Mucosa of gallbladder (tissue), 1 donor: ENCODE measurements at places on chromosomes 1 and 21. TPM values are rescaled to one million over a fixed set of nuclear protein-coding genes. Genes with fewer than 3 reads are reported as not detected.

Gene CLDN17
- not detected for total RNA-seq

Gene HAO2
- 0.17 TPM for total RNA-seq

Gene RNU1-4
- 1,358 TPM for total RNA-seq

GRCh38 chr1:203316626-203317093, 11.3 kb downstream of the BTG2 start:
- DNase-seq, result peak; percentile 61

- peak; percentile 33 for DNase-seq
Measured at GRCh38 chr21:38948377-38949069, 142.8 kb downstream of the ETS2 start.

DNA sequence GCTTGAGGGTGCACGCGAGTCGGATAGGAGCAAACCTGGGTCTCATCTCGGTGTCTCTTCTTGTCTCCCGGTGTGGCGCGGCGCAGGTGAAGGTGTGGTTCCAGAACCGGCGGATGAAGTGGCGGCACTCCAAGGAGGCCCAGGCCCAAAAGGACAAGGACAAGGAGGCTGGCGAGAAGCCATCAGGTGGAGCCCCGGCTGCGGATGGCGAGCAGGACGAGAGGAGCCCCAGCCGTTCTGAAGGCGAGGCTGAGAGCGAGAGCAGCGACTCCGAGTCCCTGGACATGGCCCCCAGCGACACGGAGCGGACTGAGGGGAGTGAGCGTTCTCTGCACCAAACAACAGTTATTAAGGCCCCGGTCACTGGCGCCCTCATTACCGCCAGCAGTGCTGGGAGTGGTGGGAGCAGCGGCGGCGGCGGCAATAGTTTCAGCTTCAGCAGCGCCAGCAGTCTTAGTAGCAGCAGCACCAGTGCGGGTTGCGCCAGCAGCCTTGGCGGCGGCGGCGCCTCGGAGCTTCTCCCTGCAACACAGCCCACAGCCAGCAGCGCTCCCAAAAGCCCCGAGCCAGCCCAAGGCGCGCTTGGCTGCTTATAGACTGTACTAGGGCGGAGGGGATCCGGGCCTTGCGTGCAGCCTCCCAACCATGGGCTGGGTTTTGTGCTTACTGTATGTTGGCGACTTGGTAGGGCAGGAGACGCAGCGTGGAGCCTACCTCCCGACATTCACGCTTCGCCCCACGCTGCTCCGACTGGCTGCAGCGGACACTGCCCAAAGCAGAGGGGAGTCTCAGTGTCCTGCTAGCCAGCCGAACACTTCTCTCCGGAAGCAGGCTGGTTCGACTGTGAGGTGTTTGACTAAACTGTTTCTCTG, 5.1 kb downstream of the HLX start:
- DNase-seq, result no peak

DNA sequence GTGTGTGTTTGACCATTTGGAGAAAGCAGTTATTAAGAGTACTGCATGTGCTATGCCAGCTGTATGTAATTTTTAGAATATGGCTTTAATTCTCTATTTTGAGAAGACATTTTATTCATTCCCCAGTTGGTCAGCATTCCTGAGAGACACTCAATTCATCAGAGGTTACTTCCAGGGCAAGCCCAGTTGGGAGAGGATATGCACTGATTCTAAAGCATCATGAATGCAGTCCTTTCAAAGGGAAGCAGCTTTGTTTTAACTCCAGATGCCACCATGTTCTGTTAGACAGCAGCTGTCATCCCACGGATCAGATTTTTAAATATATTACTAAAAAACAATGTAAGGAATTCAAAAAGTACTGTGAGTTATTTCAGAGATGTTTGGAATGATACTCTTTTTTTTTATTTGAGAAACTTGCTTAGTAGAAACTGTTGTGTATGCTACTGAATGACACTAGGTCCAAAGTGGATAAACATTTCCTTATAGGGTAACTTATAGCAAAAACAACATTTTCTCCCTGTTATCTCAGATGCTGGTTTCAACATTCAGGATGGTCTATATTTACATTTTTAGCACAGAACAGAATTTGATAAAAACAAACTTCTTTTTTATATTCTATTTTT, 149.5 kb upstream of the B3GALT2 start:
- DNase-seq, result no peak

DNA sequence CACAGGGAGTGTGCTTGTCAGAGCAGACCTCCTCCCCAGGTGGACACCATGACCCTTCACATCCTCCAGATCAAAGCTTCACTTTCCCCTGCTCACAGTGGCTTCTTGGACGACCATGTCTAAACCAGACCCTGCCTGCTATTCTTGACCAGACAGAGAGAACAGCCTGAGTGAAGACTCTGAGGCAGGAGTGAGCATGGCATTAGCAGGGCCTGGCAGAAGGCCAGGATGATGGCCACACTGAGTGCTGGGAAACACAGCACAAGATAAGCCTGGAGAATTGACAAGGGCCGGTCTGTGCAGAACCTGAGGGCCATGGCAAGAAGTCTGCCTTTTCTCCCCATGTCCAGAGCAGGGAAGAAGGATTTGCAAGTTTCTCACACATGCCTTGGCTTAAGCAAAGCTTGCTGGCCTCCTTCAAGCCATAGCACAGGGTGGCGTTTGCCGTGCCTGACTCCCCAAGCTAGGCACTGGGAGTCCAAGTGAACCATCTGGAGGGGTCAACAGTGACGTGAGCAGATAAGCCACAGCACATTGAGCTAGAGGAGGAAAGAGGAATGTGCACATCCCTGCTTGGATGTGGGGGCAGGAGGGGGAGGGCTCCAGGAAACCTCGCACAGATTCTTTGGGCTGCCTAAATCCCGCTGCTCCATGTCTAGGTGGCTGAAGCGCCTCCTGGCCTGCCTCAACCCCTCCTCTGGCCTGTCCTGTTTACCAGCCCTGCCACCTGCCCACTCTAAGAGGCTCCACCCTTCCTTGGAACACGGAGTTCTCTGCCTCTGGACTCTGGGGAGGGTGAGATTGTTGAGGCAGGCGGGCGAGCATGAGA, 87.1 kb downstream of the CD58 start:
- DNase-seq, result peak; percentile 78

DNA sequence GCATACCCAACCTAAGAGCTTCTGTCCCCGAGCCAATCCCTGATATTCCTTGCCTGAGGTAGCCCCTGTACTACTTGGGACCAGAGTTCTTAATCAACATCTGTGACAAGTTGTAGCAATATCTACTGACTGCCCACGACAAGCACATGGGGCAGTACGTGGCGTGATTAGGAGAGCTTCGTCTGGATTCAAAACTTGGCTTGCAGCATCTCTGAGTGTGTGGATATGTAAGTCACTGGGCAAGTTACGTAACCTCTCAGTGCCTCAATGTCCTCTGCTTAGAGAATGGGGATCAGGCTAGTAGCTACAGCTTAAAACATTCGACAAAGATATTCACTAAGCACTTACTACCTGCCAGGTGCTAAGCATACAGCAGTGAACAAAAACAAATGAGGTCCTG, 5.0 kb downstream of the HSPG2 start:
- no peak for DNase-seq

DNA sequence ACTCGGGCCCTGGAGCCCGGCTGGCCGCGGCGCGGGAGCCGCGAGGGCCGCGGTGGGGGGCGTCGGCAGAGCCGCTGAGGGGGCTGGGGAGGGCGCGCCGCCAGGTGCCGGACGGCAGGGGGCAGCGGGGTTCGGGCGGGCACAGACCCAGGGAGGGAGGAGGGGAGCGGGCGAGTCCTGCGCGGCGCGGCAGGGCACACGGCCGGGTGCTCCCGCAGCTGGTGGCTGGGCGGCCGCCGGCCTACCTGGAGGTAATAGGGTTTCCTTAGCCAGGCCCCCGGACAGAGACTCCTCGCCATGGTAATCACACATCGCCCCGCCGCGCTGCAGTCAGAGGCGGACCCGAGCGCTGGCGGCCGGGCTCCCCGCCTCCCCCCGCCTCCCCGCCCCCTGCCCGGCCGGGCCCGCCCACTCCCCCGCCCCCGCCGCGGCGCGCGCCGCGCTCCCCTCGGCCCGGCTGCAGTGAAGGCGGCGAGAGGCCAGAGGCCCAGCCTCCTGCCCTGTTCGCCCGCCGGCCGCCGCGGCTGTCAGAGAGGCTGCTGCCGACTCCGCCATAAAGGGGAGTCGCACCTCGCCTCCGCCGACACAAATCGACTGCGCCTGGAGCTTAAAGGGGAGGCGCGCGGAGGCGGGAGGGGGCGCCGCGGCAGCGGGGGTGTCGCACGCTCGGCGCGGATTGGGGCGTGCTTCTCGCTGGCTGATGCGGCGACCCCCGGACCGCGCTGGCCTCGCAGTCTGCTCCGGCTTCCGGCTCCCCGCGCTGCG, at the start of gene DIPK1A:
DIPK1A (minus strand) TSS at position 332 of the 765 bp plus-strand sequence; CDS start at position 299, 33 bp downstream.
- DNase-seq, result peak; percentile 67
